ENCODE measurements at places on chromosomes 5 and 9.

GRCh38 chr5:55072666-55073065 lies 29.8 kb upstream of the GZMA start:
- DNase-seq: no peak

GRCh38 chr9:79945495-79945894 lies 373.7 kb downstream of the TLE4 start:
- DNase-seq: no peak

DNA sequence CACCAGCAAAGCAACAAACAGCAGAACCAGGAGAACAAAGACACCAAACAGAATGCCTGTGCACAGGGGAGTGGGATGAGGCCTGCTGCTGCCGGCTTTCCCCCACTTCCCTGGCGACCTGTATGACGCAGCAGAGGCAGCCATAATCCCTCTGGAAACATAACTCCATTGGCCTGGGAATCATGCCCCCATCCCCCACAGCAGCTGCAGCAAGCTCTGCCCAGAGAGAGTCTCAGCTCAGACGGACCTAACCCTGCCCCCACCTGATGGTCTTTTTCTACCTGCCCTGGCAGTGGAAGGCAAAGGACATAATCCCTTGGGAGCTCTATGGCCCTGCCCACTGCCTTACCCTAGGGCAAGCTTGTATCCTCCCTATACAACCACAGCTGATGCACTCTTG lies 81.8 kb upstream of the FANCC start:
- no peak for DNase-seq

DNA sequence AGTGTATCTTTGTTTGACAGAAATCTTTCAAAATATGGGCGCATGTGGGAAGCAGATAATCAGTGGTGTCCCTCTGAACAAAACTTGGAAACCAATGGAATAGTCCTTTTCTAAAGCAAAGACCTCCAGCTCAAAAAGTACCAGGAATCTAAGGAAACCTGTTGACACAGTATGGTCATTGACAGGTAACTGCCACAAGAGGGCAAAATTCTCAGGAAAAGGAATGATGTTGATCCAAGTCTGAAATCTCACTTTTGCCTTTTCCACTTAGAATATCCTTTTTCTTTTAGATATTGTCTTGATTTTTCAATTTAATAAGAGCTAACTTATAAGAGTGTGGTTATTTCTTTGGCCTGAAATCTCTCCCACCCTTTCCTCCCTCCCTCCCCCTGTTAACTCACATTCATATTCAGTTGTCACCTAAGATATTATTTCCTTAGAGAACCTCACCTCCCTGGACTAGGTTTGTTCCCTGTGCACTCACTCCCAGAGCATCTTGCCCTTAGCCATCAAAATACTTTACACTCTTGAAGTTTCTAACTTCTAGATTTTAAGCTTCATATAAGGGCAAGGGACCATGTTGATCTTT lies 59.0 kb upstream of the BARX1 start:
- no peak for DNase-seq

DNA sequence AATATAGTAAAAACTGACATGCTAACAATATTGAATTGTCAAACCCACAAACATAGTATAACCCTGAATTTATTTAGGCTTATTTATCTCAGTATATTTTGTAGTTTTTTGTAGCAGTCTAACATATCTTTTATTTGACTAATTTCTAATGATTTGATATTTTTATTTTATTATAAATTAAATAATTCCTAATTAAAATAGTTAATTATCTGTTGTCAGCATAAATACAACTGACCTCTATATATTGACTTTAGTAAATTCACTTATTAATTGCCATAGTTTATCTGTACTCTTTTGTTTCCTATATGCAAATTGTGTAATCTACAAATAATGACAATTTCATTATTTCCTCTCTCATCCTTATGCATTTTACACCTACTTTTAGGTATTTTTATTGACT lies 215.1 kb upstream of the KIF2A start:
- no peak for DNase-seq

- DNase-seq: no peak
Measured at GRCh38 chr5:120778491-120779484, 314.7 kb downstream of the PRR16 start.

GRCh38 chr9:98909935-98910334 lies 33.8 kb upstream of the COL15A1 start:
- DNase-seq: no peak

DNA sequence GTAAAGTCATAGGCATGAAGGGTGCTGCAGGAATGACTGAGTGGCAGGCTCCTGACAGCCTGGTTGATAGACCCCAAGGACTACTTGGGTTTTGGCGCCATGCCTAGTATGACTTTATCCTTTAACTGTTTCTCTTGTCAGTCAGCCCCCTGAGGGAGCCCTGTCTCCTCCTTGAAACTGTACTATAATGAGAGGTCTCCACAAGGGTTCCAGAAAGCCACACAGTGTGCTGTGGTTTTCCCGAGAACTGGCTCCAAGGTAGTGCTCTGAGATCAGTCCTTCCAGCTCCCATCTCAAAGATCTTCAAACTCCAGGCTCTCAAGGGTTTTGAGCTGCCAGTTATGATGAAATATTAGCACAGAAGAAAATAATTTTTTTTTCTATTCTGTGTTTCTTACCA lies 26.7 kb upstream of the TNC start:
- no peak for DNase-seq

DNA sequence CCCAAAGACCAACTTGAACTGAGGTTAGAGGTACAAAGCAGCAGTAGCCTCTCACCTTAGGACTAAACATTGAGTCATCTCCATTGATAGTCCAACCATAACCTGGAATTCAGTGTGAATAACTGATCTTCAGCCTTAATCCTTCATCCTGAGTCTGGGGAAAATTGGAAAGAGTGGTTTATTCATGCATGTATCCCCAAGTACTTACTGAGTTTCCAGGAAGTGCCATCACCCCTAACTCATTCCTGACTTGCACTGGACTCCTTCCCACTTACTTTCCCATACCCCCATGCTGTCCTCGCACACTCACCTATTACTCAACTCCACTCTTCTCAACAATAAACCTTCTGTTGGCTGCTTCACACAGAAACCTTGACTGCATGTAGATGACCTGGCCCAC lies 161.4 kb upstream of the ZNF462 start:
- no peak for DNase-seq

GRCh38 chr9:70510157-70510770 lies 95.8 kb upstream of the KLF9 start:
- no peak for DNase-seq

GRCh38 chr9:133048595-133048994 lies 13.2 kb upstream of the CEL start:
- no peak for DNase-seq

DNA sequence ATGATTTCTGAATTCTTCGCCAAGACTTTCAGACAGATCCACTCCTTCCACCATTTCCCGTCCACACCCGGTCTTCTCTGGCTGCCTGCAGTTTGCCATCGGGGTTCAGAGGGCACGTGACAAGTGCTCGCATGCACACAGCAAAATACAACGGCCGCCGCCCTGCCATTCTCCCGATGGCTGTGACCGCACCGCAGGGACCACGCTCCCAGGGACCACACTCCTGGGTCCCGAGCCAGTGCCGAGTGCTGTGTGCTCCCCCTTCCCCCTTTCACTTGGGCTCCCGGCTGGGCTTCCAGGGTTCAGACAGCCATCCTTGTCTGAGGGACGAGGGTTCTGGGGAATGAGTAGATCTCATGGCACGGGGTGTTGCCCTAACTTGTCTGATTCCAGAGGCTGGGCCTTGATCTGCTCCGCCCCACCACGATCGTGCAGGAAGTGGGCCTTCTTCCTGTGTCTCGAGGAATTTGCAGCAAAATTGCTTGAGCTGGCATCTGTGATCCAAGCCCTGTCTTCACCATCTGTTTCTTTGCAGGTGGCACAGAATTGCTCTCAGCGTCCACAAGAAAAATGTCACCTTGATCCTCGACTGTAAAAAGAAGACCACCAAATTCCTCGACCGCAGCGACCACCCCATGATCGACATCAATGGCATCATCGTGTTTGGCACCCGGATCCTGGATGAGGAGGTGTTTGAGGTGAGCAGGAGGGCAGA lies 59.2 kb downstream of the COL5A1 start:
- DNase-seq: no peak

- DNase-seq: no peak
Measured at GRCh38 chr5:118990582-118990981, 2.2 kb upstream of the DTWD2 start.

GRCh38 chr9:137406085-137406760 lies 16.7 kb downstream of the EXD3 start:
- DNase-seq: no peak

- DNase-seq: no peak
Measured at GRCh38 chr5:95895771-95896170, 65.9 kb downstream of the ELL2 start.

GRCh38 chr5:57199866-57200265 lies 26.0 kb downstream of the GPBP1 start:
- no peak for DNase-seq

DNA sequence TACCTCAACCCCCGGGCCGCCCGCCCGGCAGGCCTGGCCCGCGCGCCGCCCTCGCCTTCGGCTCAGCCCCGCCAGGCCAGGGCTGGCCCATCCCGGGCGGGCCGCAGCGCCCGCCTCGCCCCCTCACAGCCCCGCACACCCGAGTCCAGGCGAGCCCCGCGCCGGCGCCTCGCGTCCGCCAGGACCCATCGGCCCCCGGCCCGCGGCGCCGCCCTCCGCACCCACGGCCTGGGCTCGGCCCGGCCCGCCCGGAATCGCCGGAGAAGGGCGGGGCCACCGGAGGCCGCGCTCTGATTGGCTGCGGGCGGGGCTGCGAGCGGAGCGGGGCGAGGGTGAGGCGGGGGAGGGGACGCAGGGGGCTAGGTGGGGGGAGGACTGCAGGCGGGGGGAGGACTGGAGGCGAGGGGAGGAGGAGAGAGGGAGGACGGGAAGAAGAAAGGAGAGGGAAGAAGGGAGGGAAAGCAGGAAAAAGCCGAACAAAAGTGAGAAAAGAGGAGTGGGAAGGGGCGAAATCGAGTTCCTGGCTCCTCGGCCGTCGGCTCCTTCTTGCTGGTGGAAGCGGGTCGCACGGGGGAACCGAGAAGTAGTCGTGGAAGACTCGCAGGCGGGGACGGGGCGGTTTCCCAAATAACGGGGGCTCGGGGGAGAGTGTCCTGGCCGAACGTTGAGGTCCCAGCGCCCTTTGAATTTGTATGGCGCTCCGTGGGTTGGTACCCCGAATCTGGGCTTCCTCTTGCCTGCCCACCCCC lies 472 bp upstream of the UBTD2 start:
- DNase-seq: no peak

All from activated CD8-positive, alpha-beta memory T cell treated with anti-CD3 and anti-CD28 coated beads for 1 hour (primary cell).